ENCODE measurements at places on chromosomes 3 and 15.

- DNase-seq, result peak; percentile 4
These were observed 46.8 kb upstream of the RORA start for GRCh38 chr15:61275901-61276300.

DNA sequence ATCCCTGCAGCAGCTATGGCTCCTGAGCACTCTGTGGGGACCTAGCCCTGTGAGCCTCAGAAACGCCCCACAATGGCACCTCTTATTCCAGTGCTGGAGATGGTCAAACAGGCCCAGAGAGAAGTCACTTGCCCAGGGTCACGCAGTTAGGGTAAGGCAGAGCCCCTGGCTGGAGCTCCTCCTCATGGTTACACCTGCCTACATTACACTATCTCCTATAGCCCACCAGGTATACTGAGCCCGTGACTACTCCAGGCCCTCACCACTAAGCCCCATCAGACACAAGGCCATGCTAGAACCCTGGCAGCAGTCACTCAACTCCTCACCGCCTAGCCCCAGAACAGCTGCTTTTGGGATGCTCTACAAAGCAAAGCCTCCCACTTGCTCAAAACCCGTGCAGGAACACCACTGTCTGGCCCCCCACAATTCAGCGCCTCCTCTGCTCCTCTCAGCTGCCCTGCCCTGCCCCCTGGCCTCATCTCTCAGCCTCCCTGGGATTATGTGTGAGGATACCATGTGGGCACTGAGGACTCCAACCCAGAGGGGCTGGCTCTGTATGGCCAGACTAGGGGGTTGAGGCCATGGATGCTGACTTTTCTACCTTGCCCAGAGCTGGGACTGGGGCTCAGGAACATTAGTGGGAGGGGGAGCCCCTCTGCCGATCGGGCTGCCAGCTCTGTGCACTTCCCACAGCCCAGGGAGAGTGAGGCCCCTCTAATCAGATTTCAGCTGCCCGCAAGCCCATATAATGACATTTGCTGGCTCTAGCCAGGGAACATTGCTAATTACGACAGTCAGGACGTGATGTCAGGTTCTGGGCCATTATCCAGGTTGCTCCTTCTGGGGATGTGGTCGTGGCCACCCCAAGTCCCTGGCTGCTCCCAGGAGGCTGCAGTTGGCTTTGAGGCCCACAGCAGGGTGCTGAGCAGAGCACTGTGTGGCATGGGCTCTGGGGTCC lies 4.0 kb downstream of the NT5DC2 start:
- DNase-seq, result no peak

- DNase-seq, result no peak
These were observed 49.5 kb downstream of the HMG20A start for GRCh38 chr15:77470235-77470634.

GRCh38 chr3:68860916-68861315 lies 71.4 kb downstream of the TAFA4 start:
- DNase-seq, result no peak

DNA sequence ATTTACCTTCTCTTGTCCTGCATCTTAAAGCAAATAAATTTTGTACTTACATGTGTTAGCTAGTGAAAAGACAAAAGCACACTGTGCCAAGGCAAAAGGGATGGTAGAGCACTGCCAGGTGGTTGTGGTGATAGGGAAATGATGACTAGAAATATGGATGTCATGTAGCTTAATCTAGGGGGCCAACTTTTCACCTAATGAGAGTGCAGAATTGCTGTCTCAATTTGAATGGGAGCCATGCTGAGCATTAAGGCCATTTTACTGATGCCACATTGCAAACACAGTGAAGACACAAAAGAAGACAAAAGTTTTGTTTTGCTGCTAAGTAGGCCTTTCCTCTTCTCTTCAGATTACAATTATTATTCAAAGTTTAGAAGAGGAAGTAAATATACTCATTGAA lies 274.7 kb downstream of the PDCD6IP start:
- no peak for DNase-seq

- no peak for DNase-seq
These were observed 31.9 kb upstream of the IREB2 start for GRCh38 chr15:78406016-78406585.

DNA sequence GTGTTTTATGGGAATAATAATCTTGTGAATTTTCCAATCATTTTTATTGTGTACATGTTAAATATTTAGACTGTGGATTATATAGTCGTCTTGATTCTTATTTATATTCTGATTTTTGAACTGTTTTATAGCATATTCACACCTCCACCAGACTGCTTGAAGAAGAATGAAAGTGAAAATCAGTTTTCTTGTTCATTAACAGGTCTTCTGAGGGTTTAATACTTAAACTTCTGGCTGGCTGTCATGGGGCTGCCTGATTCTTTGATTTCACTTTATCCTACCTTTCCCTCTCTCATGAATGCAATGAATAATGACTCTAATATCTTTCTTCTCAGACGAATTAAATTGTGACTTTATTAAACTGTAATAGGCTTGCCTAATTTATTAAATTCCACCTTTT lies 56.2 kb downstream of the ATP2C1 start:
- DNase-seq, result no peak

DNA sequence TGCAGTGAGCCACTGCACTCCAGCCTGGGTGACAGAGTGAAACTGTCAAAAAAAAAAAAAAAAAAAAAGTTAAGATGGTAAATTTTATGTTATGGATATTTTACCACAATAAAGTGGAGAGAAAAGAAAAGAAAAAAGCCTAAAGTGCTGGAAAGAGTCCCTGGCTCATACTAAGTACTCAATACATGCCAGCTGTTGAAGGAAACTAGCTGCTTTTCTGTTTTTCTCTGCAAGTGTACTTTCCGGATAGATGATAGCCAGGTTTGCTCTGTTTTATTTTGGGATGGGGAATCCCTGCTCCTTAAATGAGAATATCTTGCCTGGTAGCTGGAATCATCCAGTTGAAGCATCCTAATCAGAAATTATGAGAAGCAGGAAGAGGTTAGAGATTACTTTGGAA lies 10.9 kb downstream of the EID1 start:
- DNase-seq, result no peak

DNA sequence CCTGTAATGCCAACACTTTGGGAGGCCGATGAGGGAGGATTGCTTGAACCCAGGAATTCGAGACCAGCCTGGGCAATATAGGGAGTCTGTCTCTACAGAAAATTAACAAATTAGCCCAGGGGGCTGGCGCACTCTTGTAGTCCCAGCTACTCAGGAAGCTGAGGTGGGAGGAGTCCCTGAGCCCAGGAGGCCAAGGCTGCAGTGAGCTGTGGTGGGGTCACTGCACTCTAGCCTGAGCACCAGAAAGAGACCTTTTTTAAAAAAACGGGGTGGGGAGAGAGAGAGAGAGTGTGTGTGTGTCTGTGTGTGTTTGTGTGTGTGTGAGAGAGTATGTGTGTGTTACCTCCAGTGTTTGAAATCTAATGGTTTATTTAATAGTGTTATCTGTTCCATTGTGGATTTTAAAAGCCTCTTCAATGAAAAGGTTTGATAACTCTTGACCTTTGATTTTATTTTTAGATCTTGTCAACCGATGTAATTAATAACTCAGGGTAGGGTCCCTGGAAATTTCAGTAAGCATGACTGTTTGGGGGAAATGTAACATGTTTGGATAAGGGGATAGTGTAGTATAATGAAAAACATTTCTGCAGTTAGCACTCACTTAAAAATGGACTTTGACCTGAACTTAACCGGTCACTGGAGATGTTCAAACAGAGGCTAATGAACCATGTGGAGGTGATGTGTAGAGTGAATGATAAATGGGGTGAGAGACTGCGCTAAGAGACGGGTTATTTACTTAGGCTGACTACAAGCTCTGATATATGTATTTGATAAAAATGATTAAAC lies 29.7 kb downstream of the LRCH3 start:
- DNase-seq, result no peak

DNA sequence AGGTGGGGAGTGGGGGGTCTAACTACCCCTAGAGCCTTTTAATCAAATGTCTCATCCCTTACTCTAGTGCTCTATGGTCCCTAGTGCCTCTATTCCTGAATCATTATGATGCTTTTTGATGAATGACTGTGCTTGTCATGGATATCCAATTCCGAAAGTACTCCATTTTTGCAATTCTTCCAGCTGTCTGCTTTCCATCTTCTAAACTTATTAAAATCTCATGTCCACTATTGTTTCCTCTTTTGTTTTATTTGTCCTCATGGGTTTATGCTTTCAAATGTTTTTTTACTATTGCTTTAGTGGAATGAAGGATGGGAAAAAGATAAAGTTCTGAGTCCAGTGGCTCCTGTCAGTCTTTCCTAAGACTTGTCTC lies 77.2 kb upstream of the KCNMB2 start:
- no peak for DNase-seq

- DNase-seq, result no peak
These were observed 65.9 kb downstream of the SLCO2A1 start for GRCh38 chr3:133963657-133964396.

DNA sequence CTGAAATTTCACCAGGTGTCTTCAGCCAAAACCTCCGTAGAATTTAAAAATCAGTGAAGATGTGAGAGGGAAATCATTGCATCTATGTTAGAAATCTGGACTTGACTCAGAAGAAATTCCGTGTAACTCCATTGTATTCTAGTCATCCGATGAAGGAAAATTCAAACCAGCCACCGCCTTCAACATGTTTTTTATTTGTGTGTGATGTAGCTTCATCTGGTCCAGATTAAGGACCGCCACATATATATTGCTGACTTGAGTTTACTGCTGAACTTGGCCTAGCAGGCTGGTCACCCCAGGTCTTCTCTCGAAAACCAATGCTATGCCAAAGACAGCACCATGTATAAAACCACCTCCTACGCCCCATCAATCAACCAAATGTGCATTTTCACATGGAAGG lies 120.9 kb downstream of the FOXP1 start:
- no peak for DNase-seq

DNA sequence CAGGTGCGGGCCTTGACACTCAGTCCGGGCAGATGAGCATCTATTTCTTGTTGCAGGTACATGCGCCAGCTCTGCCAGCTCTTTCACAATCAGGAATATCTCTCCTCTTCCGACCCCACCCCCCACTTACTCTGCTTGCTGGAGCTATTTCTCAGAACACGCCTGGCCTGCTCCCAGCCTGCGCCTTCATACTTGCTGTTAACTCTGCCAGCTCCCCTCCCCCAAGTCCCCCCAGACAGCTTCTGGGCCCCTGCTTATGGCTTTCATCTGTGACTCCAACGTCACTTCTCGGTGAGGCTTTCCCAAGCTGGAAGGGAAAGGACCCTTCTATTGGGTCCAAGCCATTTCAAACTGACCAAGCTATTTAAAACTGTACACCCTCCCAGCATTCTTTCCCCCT lies 15.2 kb downstream of the MAGEF1 start:
- no peak for DNase-seq

DNA sequence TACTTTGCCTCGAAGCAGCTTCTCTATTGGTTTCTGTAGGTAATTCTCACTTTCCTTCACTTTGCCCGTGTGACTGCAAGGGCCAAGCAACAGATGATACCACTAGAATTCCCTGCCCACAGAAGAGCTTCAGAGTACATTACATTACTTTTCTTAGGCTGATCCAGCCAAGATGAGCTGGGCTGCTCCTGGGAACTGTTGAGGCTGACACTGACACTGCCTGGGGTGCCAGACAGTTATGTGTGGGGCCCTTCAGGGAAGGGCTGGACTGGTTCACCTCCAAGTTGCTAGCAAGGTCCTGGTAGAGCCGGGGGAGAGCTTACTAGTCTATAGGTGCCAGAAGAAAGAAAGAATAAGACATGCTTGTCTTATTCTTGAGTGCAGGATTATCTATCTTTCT lies 19.0 kb downstream of the GORASP1 start:
- DNase-seq, result no peak

DNA sequence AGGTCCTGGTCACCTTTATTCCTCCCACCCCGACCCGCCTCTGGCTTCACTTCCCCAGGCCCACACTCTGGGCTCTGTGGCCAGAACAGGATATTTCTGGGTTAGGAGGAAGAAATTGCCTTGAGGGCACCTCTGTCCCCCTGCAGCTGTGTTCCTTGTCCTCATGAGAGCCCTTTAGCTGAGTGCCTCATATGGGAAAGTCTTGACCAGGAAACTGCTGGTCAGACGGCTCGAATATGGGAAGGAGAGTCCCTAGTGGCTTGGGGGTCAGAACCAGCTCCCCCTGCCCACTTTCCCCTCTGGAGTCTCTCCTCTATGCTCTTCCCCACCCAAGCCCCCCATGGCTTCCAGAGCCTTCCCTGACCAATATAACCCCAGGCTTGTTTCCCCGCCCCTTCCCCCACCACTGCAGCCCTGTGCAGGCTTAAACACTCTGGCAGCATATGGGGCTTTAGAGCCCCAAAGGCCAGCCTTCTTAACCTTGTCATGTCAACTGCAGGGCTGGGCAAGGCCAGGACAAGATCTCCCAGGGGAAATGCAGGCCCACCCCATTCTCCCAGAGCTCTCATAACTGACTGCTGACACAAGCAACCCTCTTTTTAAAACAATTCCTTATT lies 36.4 kb downstream of the SEC22C start:
- no peak for DNase-seq

DNA sequence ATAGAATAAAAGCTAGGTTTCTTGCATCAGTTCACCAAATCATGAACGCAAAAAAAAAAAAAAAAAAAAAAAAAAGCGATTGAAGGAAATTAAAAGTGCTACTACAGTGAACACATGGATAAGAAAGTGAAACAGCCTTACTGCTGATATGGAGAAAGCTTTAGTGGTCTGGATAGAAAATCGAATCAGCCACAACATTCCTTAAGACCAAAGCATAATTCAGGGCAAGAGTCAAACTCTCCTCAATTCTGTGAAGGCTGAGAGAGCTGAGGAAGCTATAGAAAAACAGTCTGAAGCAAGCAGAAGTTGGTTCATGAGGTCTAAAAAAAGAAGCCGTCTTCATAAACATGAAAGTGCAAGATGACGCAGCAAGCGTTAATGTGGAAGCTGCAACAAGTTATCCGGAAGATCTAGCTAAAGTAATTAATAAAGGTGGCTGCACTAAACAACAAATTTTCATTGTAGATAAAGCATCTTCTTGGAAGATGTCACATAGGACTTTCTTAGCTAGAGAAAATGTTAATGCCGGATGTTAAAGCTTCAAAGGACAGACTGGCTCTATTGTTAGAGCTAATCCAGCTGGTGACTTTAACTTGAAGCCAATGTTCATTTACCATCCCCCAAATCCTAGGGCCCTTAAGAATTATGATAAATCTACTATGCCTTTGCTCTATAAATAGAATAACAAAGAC lies 19.2 kb downstream of the P3H2 start:
- DNase-seq, result peak; percentile 68

DNA sequence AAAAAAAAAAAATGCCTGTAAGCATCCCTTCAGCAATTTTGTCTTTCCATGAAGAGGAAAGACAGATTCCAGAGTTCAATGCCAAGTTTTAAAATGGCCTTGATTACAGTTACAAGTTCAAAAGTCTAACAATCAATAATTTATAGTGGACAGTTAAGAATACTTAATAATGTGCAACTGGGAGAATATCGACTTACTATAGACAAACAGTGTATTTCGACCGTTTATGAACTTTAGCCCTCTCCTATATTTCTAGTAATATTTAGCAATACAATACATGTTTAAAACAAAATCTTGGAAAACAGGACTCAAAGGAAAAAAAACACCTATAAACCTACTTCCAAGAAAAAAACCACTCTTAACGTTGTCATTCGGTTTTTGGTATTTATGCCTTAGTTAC lies 1.5 kb downstream of the PBRM1 start:
- DNase-seq, result no peak
